NCI-H1436 treated with DMSO at 0.1 percent for 48 hours (cell line): ENCODE measurements at places on chromosomes 16 and 17.

DNA sequence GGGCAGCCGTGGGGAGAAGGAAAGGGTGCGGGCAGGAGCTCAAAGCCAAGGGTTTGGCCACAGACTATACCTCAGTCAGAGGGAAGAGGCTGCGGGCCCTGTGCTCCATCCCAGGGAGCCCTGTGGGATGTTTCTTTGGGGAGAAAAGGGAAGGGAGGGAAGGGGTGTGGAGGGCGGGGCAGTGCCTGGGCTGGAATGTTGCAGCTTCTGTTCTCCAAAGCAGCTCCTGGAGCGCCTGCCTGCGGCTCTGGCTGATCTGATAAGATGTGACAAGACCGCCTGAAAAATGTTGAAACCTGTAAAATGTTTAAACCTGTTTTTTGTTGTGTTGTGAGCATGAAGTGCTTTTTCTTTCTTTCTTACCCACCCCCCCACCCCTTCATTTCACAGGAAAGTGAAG, 32.8 kb downstream of the WNT3 start:
- no peak for DNase-seq

- DNase-seq: no peak
These were observed 6.1 kb downstream of the TMEM235 start for GRCh38 chr17:78237401-78238012.

DNA sequence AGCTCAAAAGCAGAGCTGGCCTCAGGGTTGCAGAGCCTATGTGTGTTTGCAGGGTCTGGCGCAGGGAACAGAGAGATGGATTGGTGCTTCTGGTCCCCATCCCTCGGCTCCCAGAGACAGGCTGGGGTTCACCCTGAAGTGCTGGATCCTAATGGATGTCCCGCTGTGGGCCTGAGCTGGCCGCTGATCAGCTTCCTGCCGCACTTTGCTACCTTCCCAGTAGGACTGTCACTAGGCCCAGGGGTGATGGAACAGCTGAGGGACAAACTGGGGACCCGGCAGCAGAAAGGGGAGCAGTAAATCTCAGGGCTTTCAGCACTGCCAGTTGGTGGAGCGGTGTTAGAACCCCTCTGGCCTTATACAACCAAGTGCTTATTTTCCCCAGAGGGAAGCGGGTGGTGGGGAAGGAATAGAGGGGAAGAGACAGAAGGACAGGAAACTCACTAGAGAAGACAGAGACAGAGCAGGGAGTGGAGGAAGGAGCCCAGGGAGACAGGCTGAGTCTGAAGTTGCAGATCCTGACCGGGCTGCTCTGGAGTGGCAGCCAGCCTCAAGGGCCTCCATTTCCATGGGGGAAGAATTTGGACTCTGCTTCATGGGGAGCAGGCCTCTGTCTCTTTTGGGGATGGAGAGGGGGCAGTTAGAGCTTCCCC, 78.6 kb downstream of the MRM1 start:
- no peak for DNase-seq

DNA sequence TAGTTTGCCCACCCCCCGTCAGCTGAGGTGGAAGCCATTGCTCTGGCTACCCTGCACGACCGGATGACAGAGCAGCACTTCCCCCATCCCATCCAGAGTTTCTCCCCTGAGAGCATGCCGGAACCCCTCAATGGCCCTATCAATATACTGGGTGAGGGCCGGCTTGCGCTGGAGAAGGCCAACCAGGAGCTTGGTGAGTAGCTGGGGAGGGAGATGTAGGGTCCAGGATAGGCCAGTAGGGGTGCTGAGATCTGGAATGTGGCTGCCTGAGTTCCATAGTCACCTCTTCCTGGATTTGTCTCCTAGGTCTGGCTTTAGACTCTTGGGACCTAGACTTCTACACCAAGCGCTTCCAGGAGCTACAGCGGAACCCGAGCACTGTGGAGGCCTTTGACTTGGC, 6.4 kb downstream of the PFAS start:
- no peak for DNase-seq

- DNase-seq: no peak
These were observed 21.3 kb upstream of the MFSD6L start for GRCh38 chr17:8820311-8821010.
